ENCODE measurements at places on chromosomes 4 and X. TPM values are rescaled to one million over a fixed set of nuclear protein-coding genes. Genes with fewer than 3 reads are reported as not detected.

USP17L12 gene
- not detected for total RNA-seq

GAK gene
- total RNA-seq, result 215 TPM

- no peak overlapping the region for H3K27ac ChIP-seq
- peaks cover 10% of the 10 kb centered on the region for H3K36me3 ChIP-seq
- DNase-seq, result no peak
Measured at GRCh38 chr4:25834411-25835107, 28.2 kb downstream of the SEL1L3 start.

GRCh38 chr4:3656416-3657356 lies 109.5 kb upstream of the ADRA2C start:
- H3K4me1 ChIP-seq, result peaks cover 7% of the 10 kb centered on the region
- no peaks in the 10 kb centered on the region for H3K36me3 ChIP-seq
- DNase-seq, result no peak
- peaks cover 46% of the 10 kb centered on the region for H3K27me3 ChIP-seq
- no peak overlapping the region for H3K4me3 ChIP-seq

LDOC1 gene
- 17.5 TPM for total RNA-seq

- H3K36me3 ChIP-seq, result peaks cover 2% of the 10 kb centered on the region
- no peaks in the 10 kb centered on the region for H3K27me3 ChIP-seq
- H3K4me3 ChIP-seq, result no peak overlapping the region
- H3K4me1 ChIP-seq, result no peaks in the 10 kb centered on the region
- no peak overlapping the region for H3K27ac ChIP-seq
Measured at GRCh38 chr4:52869656-52870055, 7.5 kb downstream of the RASL11B start.

GRCh38 chrX:130827648-130828047 lies 75.4 kb downstream of the ENOX2 start:
- peaks cover 2% of the 10 kb centered on the region for H3K4me1 ChIP-seq
- H3K4me3 ChIP-seq, result no peak overlapping the region
- no peak overlapping the region for H3K27ac ChIP-seq
- H3K36me3 ChIP-seq, result no peaks in the 10 kb centered on the region
- no peak for DNase-seq

All from T-helper 17 cell (primary cell).